SJCRH30 (cell line): ENCODE measurements at places on chromosomes 7 and 10. TPM values are rescaled to one million over a fixed set of nuclear protein-coding genes. Genes with fewer than 3 reads are reported as not detected.

PLAC9 gene
- 4.7 and 7.2 TPM in 2 replicates for total RNA-seq

FAM25C gene
- total RNA-seq = not detected in 2 replicates

DNA sequence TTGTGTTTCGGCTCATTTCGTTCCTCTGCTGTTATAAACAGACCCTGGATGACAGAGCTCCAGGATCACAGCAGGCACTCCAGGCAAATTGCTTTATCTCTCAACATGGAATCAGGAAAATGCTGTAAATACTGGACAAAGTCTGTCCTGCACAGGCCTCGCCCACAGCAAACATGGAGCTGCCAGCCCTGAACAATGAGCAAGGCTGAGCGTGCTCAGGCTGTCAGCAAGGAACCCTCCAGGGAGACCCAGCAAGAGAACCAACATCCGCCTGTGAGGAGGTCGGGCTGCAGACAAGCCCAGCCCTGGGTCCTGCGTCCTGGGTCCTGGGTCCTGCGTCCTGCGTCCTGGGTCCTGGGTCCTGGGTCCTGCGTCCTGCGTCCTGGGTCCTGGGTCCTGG is 180.8 kb downstream of the PTPRN2 start:
- H3K36me3 ChIP-seq = no peaks in the 10 kb centered on the region
- H3K4me1 ChIP-seq = no peaks in the 10 kb centered on the region
- DNase-seq = no peak
- no peak overlapping the region for H3K27ac ChIP-seq
- peaks cover 19% of the 10 kb centered on the region for H3K27me3 ChIP-seq

- peak; percentile 44 for DNase-seq
- peak overlapping the region; percentile 42 for H3K27ac ChIP-seq
- H3K36me3 ChIP-seq = no peaks in the 10 kb centered on the region
- no peak overlapping the region for H3K4me3 ChIP-seq
- H3K27me3 ChIP-seq = no peaks in the 10 kb centered on the region
Observed at GRCh38 chr7:119964788-119965542, 308.0 kb upstream of the KCND2 start.

NUDT13 gene
- 0.49 and 0.84 TPM in 2 replicates for total RNA-seq
